Activated CD4-positive, alpha-beta T cell treated with anti-CD3 and anti-CD28 coated beads, Interleukin-2, amount 10 ng/mL, durations not matched to agents 7 days and 5 days (primary cell): ENCODE measurements at places on chromosomes 16 and 17. TPM values are rescaled to one million over a fixed set of nuclear protein-coding genes. Genes with fewer than 3 reads are reported as not detected.

DNA sequence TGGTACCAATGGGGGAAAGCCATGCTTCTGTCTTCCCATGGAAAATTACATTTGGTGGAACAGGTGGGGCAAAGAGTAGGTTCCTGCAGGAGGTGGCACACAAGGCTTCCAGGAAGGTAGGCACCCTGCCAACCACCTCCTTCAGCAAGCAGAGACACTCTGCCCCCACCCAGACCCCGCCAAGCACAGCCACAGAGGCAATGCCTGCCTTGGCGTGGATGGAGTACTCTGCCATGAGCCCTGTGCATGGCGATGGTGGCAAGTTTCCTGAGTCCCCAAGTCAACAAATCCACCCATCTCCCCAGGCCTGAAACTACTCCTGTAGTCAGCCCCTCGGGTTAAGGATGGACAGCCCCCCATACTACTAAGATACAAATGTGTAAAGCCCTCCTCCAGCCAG lies 119.2 kb upstream of the GNAO1 start:
- no peak for DNase-seq

GRCh38 chr16:1335211-1335971 lies 1.9 kb downstream of the BAIAP3 start:
- DNase-seq, result no peak

DNA sequence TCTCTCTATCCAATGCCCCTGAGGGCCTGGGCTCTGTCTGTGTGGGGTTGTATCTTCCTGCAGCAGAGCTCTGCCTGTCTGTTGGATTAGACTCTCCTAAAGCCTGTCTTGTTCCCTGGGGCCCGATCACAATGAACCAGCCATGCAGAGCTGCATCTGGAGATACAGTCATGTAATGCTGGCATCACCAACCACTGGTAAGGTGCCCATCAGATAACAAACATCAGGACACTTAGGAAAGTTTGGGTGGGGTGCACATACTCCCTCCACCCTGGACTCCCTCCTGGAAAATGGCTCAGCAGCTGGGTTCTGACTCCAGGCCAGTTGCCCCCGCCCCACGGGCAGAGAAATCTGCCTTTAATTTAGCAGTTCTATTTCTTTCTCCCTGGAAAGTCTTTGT lies 61.3 kb upstream of the BRD7 start:
- DNase-seq, result no peak

DNA sequence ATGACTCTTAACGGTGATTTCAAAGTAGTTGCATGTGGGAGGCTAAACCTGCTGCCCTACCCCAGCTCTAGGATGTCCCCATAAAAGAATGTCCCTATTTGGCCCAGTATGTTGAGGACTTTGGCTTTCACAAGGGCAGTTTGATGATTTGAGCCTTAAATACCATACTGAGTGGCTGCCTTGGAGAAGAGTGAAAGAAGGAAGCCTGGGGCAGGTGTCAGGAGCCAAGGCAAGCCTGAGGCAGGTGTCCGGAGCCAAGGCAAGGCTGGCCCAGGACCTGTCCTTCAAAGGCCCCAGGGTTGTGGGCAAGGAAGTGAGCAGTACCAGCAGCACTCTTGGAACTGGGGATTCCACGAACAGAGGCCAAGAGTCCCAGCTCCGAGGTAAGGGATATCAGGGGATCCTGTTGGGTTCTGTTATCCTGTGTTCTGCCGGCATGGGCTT lies 18.6 kb downstream of the ST6GALNAC2 start:
- no peak for DNase-seq

DNA sequence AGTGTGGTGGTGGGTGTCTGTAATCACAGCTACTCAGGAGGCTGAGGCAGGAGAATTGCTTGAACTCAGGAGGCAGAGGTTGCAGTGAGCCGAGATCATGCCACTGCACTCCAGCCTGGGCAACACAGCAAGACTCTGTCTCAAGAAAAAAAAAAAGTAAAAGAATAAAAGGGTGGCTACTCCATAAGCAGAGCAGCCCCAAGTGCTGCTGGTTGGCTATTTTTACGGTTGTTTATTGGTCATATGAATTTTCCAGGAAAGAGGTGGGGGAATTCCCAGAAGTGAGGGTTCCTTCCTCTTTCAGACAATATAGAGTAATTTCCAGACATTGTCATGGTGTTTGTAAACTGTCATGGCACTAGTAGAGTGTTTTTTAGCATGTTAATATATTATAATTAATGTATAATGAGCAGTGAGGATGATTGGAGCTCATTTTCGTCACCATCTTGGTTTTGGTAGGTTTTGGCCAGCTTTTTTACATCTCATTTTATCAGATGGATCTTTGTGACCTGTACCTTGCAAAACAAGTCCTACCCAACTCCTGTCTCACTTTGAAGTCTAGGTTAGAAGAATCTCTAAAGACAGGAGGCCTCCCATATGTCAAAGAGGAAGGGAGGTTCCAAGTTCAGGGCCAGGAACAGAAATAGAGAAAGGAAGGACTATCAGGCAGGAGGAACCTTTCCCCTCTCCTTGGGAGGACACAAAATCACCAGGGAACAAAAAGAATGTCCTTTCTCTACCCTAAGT lies 39.1 kb downstream of the HOXB1 start:
- no peak for DNase-seq

CES3 gene
- 6.4 TPM for total RNA-seq

DNA sequence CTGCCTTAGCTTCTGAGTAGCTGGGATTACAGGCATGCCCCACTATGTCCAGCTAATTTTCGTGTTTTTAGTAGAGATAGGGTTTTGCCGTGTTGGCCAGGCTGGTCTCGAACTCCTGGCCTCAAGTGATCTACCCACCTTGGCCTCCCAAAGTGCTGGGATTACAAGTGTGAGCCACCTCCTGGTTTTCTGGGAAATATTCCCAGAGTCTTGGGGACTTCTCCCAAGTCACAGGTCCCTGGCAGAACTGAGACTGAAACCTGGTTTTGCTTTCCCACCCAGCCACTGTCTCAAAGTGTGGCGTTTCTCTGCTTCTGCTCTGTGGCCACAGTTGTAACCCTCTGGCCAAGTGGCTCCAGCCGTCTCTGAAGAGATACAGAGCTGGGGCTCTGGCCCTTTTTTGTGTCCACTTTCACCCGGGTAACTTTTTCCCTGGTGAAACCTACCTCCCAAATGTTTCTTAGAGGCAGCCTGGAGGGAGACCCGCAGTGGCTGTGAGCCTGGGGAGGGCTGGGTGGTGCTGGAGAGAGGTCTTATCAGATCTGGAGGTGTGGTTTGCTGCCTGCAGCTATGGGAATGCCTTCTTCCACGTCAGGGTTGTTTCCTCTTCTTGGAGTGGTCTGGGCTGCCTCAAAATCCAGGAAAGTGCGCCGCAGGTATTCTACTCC lies 5.1 kb downstream of the KSR1 start:
- no peak for DNase-seq
